ENCODE measurements at places on chromosomes 1 and 21.

DNA sequence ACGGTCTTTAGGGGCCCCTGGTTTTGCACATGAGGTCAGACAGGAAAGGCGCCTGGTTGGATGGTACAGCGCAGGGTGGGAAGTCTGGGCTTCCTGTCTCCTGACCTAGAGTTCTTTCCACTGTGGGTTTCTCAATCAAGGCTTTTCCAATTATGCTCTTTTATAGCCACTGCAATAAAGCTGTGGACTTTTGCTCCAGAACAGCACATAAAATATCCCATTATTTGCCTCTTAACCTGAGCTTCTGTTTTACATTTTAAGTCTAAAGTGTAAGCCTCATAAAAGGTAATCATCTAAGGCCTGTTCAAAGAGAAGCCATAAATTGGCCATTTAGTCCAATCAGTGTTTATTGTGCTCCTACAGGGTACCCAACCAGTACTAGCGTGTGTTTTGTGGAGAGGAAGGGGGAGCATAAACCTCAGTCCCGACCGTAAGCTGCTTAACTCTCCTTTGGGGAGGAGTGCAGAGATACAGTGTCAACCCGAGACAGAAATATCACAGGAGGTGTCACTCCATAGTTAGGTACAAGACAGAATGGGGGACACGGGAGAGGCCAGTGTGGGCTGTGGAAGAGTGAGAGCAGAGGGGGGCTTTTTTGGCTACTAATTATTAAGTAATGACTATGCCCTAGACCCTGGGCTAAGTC is 270.0 kb downstream of the TRABD2B start:
- DNase-seq, result no peak

DNA sequence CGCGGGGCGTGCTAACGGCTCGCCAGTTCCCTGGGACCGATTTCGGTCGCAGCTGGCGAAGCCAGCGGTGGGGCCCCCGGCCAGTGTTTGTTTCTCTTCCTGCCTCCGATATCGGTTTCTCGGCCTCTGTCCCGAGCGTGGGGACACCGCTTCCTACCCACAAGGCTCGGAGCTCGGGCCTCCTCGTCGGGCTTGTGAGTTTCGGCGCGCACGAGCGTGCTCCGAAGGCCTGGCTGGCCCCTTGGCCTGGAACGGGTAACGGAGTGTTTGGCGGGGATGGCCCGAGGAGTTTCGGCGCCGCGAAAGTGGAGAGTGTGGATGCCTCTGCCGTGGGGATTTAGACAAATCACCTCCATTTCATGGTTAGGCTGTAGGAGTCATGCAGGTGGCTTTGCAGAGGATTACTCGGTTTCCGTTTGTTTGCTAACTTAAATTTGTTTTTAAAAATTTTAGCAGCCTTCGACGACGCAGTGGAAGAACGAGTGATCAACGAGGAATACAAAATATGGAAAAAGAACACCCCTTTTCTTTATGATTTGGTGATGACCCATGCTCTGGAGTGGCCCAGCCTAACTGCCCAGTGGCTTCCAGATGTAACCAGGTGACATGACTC is 559 bp downstream of the RBBP4 start:
- peak; percentile 60 for DNase-seq

GRCh38 chr1:207412845-207413244 is 41.3 kb upstream of the CR2 start:
- DNase-seq, result no peak

DNA sequence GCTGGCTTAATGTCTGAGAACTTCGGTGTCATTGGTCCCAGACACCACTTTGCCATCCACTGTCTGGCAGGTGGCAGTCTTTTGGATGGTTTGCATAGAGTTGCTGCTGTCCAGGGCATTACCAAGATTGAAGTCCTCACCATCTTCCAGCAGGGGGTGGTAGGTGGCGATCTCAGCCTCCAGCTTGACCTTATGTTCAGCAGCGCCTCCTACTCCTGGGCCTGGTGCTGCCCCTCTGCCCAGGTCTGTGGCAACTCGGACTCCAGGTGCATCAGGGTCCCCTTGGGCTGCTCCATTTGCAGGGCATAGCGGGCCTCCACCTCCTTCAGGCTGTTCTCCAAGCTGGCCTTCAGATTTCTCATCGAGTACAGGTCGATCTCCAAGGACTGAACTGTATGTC is 573.3 kb upstream of the NCAM2 start:
- no peak for DNase-seq

GRCh38 chr1:240098534-240098933 is 6.9 kb downstream of the FMN2 start:
- DNase-seq, result no peak

DNA sequence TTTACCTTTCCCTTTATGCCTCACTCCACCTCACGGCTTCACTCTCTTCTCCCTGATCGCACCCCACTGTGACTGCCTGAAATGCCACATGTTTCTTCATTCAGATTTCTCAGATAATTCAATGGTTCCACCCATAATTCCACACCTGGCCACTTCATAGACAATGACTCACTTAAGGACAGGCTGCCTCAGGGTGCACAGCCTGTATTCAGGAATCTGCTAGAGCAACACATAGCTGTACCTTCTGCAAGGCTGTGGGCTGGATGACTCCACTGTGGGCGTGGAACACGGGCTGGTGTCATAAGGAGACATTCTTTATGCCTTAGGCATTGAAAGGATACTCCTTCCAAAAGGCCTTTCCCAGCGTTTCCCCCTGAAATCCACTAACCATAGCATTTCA is 36.1 kb downstream of the L1TD1 start:
- DNase-seq, result peak; percentile 98

- DNase-seq, result no peak
These were observed 47.3 kb downstream of the TENT5C start for GRCh38 chr1:117653195-117653594.

DNA sequence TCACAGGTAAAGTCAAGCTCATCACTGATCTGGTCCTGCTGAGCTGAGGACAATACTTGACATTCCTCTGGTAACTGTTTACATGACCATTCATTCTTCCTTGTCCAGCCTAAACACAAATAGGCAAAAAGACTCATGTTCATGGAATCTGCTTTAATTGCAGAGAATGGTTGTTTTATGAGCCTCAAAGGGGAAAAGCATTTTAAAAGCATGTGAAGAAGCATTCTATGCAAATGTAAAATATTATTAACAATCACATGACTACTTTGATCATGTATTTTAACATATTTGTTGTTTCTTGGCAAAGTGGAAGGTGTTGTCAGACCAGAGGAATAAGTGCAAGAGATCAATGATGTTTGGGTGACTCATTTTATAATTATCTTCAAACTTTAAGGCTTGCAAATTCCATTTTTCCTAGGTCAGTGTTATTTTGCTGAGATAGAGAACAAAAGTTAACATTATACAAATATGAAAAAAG is 133.7 kb downstream of the RUNX1 start:
- DNase-seq, result no peak

GRCh38 chr1:151501474-151501873 is 9.7 kb upstream of the CGN start:
- no peak for DNase-seq

DNA sequence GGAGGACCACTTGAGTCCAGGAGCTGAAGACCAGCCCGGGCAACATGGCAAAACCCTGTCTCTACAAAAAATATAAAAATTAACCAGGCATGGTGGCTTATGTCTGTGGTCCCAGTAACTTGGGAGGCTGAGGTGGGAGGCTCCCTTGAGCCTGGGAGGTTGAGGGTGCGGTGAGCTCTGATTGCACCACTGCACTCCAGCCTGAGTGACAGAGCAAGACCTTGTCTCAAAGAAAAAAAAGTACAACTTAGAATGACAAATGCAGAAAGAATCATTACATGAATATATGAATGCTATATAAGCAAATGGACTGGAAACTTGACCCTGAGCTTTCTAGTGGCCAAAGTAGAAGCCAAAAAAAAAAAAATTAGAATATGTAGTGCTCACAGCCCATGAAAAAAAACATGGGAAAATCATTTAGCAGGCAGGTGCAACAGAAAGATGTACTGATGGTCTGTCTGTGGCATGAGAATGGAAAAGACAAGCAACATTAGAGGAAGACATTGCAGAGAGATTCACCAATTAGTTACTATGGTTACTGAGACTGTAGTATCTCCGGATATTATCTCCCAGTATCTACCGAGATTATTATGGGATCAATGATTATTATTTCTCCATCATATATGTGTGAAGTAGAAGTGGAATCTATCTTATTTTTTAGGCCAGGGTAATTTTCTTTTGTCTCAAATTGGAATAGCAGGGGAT is 19.2 kb downstream of the ELAPOR1 start:
- no peak for DNase-seq

- no peak for DNase-seq
These were observed 59.2 kb downstream of the TLR5 start for GRCh38 chr1:223083831-223084230.

- no peak for DNase-seq
These were observed 187.1 kb downstream of the CDC42BPA start for GRCh38 chr1:227131193-227131592.

DNA sequence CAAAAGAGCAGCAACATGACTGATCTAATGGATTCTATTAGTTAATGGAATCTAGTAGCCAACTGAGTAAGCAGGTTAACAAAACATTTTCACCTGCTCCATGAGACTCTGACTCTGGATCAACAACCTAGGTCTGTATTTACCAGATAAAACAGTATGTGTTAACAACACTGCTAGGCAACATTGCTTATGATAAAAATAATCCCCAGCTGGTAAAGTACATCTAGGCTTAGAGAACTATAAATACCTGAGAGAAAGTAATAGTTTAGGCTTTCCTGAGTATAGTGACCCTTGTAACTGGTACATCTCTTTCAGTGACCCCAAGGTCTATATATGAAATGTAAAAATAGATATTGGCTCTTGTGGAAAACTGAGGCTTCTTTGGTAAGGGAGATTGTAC is 73.6 kb upstream of the TBX15 start:
- no peak for DNase-seq

GRCh38 chr21:44955798-44956175 is 16.0 kb downstream of the SLX9 start:
- no peak for DNase-seq

DNA sequence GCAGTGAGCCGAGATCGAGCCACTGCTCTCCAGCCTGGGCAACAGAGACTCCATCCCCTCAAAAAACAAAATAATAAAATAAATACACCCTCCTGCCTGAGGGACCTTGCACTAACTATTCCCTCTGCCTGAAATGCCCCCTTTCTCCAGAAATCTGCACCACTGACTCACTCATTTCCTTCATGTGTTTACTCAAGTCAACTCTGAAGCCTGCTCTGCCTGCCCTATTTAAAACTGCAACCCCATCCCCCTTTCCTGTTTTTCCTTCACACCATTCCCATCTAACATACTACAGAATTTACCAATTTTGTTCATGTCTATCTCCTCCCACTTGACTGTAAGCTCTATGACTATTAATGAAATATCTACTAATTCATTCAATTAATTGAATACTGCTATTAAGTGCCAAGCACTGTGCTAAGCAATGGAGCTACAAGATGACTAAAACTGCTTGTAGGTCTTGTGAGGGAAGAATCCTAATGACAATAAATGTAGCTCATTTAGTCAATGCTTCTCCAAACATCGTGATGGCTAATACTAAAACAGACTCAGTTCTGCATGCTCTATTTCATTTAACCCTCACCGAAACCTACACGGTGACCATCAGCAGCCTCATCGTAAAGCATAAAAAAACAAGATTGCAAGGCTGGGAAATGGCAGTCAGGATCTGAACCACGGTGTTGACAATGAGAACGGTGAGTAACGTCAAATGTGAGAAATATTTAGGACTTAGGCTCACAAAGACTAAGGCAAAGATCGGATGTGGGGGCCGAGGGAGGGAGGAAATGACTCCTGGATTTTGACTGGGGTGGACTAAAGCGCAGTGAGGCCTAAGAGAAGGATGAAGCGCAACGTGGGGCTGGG is 749 bp upstream of the TMEM39B start:
- no peak for DNase-seq

DNA sequence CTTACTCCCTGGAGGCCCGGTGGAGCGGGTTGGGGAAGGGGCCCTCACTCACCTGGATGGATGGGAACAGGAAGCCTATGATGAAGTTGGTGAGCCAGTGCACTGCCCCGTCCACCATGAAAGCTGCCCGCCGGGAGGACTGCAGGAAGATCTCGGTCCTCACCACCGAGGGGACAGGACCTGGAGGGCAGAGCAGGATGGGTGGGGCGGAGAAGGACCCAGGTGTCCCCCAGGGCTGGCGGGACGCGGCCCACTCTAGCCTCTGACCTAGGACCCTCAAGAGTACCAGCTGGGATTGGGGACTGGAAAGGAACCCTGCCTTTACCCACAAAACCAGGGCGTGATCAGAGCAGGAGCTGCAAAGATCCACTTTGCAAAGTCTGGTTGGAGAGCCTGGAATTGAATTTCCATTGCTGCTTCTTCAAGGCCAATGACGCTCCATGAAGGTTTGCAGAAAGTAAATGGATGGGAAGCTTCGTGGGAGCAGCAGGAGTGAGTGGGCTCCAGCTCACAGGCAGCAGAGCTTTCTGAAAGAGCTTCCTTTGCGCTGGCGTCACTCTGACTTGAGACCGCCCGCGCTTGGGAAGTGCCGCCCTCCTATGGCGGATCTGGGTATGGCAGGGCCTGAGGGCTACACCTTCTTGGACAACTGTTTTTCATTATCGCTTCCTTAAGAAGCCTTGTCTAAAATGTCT is 21.4 kb downstream of the SLC2A7 start:
- no peak for DNase-seq
